ENCODE measurements at places on chromosomes 16 and 17. TPM values are rescaled to one million over a fixed set of nuclear protein-coding genes. Genes with fewer than 3 reads are reported as not detected.

Gene MPP2
- total RNA-seq, result 0.56 TPM

Gene C17orf100
- total RNA-seq, result 2.1 TPM

Gene CSH2
- not detected for total RNA-seq

- no peaks in the 10 kb centered on the region for H3K36me3 ChIP-seq
- no peak overlapping the region for H3K27ac ChIP-seq
- no peak for DNase-seq
- no peaks in the 10 kb centered on the region for H3K4me1 ChIP-seq
- no peak overlapping the region for H3K4me3 ChIP-seq
- no peaks in the 10 kb centered on the region for H3K27me3 ChIP-seq
These were observed 34.1 kb upstream of the DHX8 start for GRCh38 chr17:43449470-43450248.

Gene ZNF689
- 13.2 TPM for total RNA-seq

GRCh38 chr17:64551461-64551860, 44.7 kb downstream of the CEP95 start:
- no peak overlapping the region for H3K4me3 ChIP-seq
- no peaks in the 10 kb centered on the region for H3K27me3 ChIP-seq
- peaks cover 2% of the 10 kb centered on the region for H3K36me3 ChIP-seq
